ENCODE measurements at places on chromosomes 3 and 15. TPM values are rescaled to one million over a fixed set of nuclear protein-coding genes. Genes with fewer than 3 reads are reported as not detected.

GRCh38 chr15:70555713-70556112, 207.6 kb downstream of the UACA start:
- H3K4me1 ChIP-seq = peaks cover 2% of the 10 kb centered on the region
- no peak overlapping the region for H3K4me3 ChIP-seq
- no peak overlapping the region for H3K27ac ChIP-seq
- H3K27me3 ChIP-seq = peaks cover 5% of the 10 kb centered on the region

- H3K27me3 ChIP-seq = peaks cover 38% of the 10 kb centered on the region
- no peaks in the 10 kb centered on the region for H3K4me1 ChIP-seq
- H3K4me3 ChIP-seq = no peak overlapping the region
- no peak for DNase-seq
These were observed 3.7 kb downstream of the DAZL start for GRCh38 chr3:16601537-16602005.

The KLHL40 gene
- total RNA-seq = not detected

The ECE2 gene
- not detected for total RNA-seq

The KLHL18 gene
- 26.8 TPM for total RNA-seq

- no peak overlapping the region for H3K4me3 ChIP-seq
- no peak overlapping the region for H3K27ac ChIP-seq
- DNase-seq = no peak
- H3K36me3 ChIP-seq = no peaks in the 10 kb centered on the region
These were observed 200.1 kb downstream of the GABRB3 start for GRCh38 chr15:26572602-26573350.

DNA sequence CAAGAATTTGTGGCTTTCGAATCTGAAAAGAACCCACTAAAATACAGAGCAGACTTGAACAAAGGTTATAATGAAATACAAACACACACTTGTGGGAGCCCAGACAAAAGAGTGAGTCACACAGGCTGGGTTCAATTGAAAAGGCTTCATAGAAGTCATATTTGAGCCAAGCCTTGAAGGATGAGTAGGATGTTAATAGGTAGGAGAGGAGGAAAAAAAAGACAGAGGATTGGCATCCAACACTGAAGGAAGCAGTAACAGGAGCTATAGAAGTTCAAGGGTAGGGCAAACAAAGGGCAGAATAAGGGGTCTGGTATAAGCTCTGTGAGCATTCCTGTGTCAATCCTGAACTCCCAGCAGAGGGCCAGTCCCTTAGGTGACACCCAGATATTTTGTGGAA, 325.4 kb downstream of the FOXP1 start:
- DNase-seq = no peak
- H3K27me3 ChIP-seq = no peaks in the 10 kb centered on the region
- H3K4me1 ChIP-seq = peaks cover 25% of the 10 kb centered on the region
- no peak overlapping the region for H3K4me3 ChIP-seq
- peaks cover 5% of the 10 kb centered on the region for H3K36me3 ChIP-seq

- H3K36me3 ChIP-seq = peaks cover 10% of the 10 kb centered on the region
- H3K27me3 ChIP-seq = no peaks in the 10 kb centered on the region
- no peak for DNase-seq
- H3K4me1 ChIP-seq = peaks cover 14% of the 10 kb centered on the region
These were observed 709.4 kb upstream of the NR2F2 start for GRCh38 chr15:95620934-95621579.

The GOLGA8S gene
- total RNA-seq = 0.50 TPM

The UBAP1L gene
- 10.7 TPM for total RNA-seq

The MUC13 gene
- 0.16 TPM for total RNA-seq
